ENCODE measurements at places on chromosomes 7 and 10.
A peak's percentile ranks its signal among the peaks of the same experiment; 100 is the strongest.

DNA sequence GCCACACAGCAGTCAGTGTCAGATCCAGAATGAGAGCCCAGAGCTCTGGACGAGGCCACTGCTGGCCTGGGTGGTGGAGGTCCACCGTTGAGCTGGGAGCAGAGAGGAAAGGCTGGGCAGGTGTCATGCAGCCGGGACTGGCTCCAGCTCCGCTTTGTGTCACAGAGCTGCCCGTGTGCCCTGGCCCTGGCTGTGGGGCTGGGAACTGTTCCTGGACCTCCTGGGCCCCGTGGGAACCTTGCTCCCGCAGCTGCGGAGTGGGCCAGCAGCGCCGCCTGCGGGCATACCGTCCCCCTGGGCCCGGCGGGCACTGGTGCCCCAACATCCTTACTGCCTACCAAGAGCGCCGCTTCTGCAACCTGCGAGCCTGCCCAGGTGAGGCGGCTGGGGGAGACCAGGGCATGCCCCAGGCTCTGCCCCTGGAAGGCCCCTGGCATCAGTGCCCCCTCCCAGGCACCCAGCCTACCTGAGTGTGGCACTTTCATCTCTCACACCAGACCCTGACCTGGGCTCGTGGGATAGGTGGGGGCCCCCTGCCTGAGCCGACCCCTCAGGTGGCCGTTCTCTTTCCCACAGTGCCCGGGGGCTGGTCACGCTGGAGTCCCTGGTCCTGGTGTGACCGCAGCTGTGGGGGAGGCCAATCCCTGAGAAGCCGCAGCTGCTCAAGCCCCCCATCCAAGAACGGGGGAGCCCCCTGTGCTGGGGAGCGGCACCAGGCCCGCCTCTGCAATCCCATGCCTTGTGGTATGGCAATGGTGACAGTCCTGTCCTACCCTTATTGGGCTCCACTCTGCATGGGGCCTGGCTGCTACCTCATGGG, 18.8 kb upstream of the ZNF862 start:
- DNase-seq, result no peak

DNA sequence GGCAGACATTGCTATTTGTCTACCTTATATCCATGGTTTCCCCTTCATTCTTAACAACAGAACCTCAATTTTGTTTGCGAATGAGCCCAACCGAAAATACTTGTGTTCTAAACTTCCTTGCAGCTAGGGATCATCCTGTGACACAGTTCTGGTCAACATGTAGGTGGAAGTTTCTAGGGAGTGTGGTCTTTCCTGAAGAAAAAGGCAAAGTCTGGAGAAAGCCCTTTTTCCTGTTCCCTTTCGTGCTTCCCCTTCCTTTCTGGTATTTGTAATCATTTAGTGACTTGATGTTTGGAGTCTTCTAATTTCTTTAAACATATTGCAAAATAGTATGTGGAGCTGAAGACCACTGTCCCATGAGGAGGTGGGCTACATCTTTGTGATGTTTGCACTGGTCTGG, 2.9 kb upstream of the IFRD1 start:
- DNase-seq, result no peak

GRCh38 chr7:138515001-138515528, 55.0 kb downstream of the TRIM24 start:
- DNase-seq, result no peak

- DNase-seq, result peak; percentile 79
Measured at GRCh38 chr7:114865564-114865963, 56.3 kb upstream of the MDFIC start.

- DNase-seq, result no peak
Measured at GRCh38 chr10:88530093-88530492, 53.0 kb downstream of the RNLS start.

- no peak for DNase-seq
Measured at GRCh38 chr10:1002425-1003006, 14.3 kb downstream of the GTPBP4 start.

DNA sequence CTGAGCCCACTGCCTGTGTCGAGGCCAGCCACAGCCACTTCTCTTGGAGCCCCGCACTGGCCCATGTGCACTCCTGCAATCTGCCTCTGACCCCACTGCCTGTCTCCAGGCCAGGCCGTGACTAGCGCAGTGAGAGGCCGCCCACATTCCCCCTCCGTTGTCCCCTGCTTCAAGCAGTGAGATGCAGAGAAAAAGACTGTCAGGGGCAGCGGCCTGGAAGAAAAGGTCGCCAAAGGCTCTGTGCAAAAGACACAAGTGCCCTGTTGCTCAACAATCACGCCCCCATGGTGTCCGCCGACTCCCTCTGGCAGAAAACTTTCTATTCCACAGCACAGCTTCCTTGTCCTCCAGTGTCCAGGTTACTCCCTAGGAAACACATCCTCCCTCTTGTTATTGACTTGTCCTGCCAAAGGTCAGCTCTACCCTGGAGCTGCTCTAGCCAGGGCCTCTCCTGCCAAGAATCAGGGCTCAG, 9.9 kb downstream of the FAM131B start:
- DNase-seq, result no peak

- peak; percentile 67 for DNase-seq
Measured at GRCh38 chr10:34024693-34025425, 690.4 kb upstream of the NRP1 start.

DNA sequence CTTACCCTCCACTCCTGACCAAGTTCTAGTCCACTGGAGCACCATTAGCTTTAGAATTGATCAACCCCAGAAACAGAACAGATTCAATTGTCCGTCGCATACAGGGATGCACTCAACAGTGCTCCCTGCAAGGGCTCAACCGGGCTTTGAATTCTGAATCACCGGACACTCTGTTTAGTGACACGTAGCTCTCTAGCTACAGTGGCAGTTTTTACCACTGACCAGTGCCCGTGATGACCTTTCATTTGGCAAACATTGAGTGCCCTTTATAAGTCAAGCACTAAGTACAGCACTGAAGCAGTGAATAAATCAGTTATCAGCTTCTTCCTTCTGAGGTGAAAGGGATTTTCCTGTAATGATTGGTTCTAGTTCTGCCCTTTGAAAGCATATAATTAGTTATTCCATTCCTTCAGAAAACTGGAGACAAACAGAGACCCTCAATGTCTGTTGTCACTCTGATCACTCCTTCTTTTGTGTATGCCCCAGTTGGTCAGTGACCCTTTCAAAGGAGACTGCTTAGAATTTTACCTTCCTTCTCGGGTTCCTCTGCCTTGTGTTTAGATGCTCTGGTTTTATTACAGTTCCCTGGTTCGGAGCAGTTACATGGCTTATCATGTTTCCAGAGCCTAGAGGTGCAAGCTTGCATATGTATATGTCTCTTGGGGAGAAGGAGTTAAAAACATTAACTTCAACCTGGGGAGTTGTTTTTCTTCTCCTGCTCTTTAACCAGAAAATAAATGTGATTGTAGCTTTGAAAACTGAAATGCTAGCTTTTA, 68.9 kb downstream of the ZNF365 start:
- no peak for DNase-seq

GRCh38 chr10:3789621-3790020, 4.6 kb upstream of the KLF6 start:
- DNase-seq, result no peak

GRCh38 chr7:102417105-102417504, 16.3 kb upstream of the ORAI2 start:
- DNase-seq, result no peak

DNA sequence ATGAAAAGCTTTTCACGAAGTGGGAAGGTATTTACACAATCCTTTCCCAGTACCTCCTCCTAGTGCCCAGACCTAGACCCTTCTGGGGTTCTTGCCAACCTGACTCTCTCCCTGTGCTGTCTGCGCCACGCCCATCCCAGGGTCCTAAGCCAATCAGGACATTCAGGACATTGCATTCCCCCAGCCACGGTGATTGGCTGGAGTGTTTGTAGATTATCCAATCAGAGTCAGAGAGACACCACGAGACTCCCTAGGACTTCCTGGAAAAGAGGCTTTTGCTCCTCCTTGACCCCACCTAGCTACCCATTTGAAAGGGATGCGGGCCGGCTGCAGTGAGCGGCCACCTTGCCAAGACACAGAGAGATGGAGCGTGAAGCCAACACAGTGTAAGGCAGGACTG, 3.5 kb upstream of the GDF2 start:
- DNase-seq, result peak; percentile 11

- no peak for DNase-seq
Measured at GRCh38 chr7:93146472-93147141, 1.6 kb downstream of the SAMD9L start.

- no peak for DNase-seq
Measured at GRCh38 chr7:124051681-124052377, 19.0 kb upstream of the TMEM229A start.

DNA sequence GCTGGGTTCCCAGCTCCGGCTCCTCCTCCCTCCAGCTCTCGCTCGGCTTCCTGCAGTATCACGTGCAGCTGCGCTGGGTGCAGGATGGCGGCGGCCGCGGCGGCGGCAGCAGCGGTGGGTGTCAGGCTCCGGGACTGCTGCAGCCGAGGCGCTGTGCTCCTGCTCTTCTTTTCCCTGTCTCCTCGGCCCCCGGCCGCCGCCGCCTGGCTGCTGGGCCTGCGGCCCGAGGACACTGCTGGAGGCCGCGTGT, at the start of gene CNNM1:
Gene CNNM1 (plus strand): TSS at position 53 of the 250 bp plus-strand sequence. CDS start 32 bp downstream, at position 85.
- peak; percentile 14 for DNase-seq

GRCh38 chr7:149202831-149203231, 7.5 kb downstream of the ZNF282 start:
- DNase-seq, result peak; percentile 28

GRCh38 chr10:61901829-61902444, 438 bp downstream of the ARID5B start:
- peak; percentile 30 for DNase-seq

DNA sequence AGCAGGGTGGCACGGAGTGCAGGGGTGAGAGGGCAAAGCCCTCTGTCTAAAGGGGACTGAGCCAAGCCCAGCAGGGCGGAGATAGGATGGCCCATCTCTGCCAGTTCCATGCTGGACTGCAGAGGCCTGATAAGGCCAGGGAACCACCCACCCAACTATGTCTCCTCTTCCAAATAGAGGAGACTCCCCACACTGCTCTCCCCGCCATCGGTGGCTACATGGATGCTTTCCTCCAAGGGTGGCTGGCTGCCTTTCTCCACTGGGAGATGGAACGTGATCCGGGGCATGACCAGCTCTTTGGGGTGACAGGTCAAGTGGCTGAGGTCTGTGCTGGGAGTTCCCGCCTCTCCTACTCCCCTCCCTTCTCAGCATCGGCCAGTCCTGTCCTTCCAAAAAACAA, 58.1 kb upstream of the MXI1 start:
- DNase-seq, result no peak

DNA sequence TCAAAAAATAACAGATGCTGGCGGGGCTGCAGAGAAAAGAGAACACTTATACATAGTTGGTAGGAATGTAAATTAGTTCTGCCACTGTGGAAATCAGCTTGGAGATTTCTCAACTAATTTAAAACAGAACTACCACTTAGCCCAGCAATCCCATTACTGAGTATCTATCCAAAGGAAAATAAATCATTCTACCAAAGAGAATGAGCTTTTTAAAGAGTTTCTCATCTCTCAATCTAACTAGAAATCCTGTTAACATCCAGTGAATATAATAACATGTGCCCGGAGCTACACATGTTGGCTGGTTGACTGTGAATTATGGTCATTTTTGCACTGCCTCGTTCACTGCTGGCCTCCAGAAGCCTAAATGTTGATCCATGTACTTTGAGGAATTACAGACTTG, 39.3 kb downstream of the BET1 start:
- no peak for DNase-seq

GRCh38 chr10:77158666-77159065, 478.9 kb downstream of the KCNMA1 start:
- DNase-seq, result no peak

DNA sequence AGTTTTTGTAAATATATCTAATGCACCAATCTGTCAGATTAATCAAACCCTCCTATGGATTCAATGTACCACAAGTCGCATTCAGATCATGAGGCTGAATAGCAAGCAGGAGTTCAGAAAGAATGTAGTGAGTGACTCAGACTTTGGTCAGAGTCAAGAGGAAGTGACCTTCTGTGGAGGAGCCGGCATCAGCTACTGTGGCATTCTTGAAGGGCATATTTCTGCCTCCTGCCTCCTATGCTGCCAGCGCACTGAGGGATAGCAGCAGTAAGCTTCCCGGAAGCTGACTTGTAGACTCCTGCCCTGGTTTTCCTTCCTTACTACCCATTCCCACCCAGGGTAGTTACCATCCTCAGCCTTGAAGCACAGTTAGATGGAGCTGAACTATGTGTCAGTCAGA, 867.5 kb downstream of the NRG3 start:
- DNase-seq, result peak; percentile 17

DNA sequence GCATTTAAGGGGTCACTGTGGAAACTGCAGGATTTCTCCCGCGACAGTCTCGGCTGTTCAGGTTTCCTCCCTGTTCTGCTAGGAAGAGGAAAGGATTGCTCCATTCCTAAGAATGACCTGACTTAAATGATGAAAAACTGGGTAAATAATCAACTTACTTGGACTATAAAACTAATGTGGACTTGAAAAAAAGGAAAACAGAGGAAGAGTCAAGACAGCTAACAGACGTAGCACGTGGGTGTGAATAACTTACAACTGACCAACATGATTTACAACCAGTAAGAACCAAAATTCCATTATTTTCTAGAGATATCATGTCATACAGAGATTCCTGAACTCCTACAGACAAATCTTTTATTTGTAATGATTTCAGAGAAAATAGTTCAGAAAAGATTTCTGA, 93.8 kb downstream of the ADAM12 start:
- peak; percentile 56 for DNase-seq

- no peak for DNase-seq
Measured at GRCh38 chr10:72355214-72355555, 466 bp upstream of the DNAJB12 start.

DNA sequence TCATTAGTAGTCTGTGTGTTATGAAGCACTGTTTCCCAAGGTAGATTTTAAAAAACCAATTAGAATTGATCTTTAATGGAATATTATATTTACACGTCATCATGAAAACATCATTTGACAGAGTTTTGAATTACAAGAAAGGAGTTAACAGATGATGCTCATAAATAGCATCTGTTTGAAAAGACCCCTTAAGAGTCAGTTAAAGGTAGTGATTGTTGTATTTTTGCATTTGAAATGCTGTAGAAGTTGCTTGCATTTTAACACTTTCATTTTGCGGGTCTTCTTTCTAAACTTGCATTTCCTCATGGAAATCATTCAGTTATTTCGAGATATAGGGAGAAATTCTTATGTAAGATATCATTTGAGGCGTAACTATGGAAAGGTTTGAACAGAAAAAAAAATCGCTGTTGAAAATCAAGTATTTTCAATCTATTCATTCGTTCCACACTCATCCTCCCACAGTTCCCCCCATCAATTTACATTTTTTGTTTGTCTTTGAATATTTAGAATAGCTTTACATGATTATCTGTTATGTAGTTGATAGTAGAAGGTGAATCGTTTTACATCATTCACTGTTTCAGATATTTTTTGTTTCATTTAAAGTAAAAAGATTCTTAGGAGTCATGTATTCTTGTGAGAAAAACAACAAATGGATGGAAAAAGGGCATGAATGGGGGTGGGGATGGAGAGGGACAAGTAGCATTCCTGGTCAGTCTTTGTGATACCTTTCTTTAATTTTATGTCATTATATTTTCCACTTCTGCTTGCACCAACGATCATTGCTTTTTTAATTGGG, 3.0 kb upstream of the SKIDA1 start:
- DNase-seq, result peak; percentile 16

- no peak for DNase-seq
Measured at GRCh38 chr10:73865459-73866442, 8.6 kb downstream of the CAMK2G start.

GRCh38 chr7:18505870-18506460, 10.4 kb downstream of the HDAC9 start:
- peak; percentile 48 for DNase-seq

- DNase-seq, result no peak
Measured at GRCh38 chr7:106304568-106304967, 19.8 kb upstream of the NAMPT start.

Data from fibroblast of mammary gland (primary cell).